Activated effector memory CD4-positive, alpha-beta T cell treated with Interleukin-2 at 50 U/mL for 16 hours (primary cell): ENCODE measurements at places on chromosomes 6 and 20.

DNA sequence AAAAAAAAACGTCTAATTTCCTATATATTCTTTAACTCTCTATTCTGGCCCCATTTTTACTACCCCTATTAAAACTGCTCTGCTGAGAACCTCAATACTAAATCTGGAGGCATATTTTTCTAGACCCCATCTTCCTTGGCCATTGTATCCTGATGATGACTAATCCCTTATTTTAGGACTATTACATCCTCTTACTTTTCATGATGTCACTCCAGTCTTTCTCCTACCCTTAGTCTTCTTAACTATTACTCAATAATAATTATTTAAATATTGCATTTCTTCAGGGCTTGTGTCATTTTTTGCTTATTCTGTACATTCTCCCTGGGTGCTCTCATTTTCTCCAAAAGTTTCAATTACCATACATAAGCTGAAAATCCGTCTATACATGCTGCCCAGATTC, 6.4 kb downstream of the FBXO30 start:
- no peak for DNase-seq

DNA sequence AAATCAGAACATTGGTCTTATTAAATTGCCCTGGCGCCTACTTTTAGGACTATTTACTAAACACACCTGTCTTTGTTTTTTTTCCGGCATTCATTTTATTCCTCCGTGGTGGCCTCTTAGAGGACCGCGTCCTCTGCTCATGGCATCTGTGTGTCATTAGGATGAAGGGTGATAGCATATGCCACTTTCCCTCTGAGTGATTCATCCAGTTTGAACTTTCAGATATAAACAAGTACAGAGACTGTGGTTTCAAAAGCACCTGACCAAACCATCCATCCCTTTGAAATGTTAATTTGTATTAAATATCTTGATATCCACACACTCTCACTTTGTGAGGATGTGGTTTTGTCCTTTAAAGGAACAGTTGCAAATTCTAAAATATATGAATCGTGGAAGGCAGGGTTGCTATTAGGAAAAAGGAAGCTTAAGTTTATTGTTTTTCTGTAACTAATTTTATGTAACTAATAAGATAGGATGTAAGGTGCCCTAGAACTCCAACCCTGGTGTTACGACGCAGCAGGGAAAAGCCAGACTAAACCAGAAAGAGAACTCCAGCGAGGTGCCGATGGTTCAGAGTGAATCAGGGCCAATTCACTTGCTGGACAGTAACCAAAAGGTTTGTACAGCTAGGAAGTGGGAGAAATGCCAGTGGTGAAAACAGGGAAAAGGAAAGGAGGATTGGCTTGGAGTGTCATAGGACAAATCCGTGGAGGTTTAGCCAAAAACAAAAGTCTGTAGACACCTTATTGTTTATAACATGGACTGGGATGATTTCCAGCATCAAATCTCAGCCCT, 98.7 kb downstream of the SHLD1 start:
- DNase-seq = no peak

DNA sequence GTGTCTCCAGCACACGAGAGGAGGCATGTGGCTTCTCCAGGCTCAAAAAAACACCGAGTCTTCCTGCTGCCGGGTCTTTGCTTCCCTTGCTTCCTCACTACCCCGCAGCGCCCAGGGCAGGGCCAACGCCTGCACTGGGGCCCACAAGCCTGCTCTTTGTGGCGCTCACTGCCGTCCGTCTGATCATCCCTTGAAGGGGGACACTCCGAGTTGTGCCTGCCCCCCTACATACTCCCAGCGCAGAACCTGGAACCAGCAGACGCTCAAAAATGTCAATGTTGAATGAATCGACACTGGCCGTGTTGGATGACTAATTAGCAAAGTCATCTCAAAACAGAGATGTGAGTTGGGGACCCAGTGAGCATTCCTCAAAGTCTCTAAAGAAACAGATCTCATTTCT, 8.1 kb upstream of the ARFGAP1 start:
- no peak for DNase-seq

- DNase-seq = no peak
These were observed 118.6 kb downstream of the LY86 start for GRCh38 chr6:6707143-6707542.

GRCh38 chr6:113620386-113620785, 236.8 kb upstream of the MARCKS start:
- DNase-seq = no peak

GRCh38 chr20:35106827-35107380, 14.3 kb upstream of the TRPC4AP start:
- no peak for DNase-seq
